ENCODE measurements at places on chromosomes 1 and 21.
A peak's percentile ranks its signal among the peaks of the same experiment; 100 is the strongest.

DNA sequence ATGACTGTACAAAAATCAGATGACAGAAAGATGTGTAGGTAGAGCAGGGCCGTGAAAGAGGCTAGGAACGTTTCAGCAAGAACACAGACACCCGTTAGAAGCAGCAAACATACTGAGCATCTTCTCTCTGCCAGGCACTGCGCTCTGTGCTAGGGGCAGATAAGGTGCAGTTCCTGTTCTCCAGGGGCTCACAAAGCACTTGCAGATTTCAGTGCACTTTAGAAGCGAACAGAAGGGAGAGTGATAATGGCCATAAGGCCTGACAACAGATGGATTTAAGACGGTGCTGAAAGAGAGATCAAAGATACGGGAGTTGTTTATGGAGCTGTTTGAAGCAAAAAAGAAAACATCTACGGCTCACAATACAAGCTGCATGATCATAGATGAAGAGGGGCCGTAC, 200.3 kb upstream of the FOXD3 start:
- no peak for DNase-seq

DNA sequence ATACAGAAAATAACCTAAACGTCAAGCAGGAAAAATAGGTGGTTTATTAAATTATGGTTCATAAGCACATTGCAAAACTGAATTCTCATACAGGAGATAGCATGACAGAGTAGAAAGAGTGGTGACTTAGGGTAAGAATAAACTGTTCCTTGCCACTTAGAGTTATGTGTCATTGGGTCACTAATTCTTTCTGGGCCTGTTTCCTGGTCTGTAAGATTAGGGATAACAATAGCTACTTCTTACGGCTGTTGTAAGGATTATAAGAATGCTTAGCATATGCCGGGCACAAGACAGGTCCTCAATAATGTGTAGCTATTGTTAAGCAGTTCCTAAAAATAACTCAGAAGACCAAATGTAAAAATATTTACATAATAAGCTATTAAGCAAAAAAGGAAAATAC, 24.2 kb downstream of the SNRNP40 start:
- no peak for DNase-seq

DNA sequence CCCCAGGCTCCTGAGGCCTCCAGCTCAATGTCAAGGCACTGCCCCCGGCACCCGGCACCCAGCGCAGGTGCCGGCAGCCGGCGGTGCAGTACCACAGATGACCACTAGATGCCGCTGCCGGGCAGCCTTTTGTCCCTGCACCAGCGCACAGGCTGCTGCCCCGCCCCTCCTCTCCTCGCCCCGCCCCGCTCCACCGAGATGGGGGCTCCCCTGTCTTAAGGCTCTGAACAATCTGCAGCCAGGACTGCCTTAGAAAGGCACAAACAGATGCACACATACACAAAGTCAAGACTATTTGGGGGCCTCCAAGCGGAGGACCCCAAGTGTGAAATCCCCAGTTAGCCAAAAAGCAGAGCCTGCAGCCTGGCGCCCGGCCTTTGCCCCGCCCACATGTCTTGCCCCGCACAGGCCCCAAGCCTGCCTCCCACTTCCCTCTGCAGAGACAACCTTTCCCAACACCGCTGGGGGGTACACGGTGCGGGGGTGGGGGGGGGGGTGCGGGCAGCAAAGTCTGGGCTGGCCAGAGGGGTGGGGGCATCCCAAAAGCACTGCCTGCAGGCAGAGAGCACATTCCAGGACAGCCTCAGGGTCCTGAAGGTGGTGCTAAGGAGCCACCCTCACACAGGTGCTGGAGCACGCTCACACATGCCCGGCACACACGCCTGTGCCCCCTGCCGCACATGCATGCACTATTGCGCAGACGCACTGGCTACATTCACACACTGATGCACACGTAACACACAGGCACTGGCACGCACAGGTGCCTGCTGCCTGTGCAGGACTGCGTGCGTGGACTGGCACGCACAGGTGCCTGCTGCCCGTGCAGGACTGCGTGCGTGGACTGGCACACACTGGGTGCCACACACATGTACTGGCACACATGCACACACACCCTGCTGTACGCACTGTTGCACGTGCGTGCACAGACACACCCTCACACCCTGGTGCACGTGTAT, 37.1 kb downstream of the ARHGEF16 start:
- DNase-seq: peak; percentile 38

DNA sequence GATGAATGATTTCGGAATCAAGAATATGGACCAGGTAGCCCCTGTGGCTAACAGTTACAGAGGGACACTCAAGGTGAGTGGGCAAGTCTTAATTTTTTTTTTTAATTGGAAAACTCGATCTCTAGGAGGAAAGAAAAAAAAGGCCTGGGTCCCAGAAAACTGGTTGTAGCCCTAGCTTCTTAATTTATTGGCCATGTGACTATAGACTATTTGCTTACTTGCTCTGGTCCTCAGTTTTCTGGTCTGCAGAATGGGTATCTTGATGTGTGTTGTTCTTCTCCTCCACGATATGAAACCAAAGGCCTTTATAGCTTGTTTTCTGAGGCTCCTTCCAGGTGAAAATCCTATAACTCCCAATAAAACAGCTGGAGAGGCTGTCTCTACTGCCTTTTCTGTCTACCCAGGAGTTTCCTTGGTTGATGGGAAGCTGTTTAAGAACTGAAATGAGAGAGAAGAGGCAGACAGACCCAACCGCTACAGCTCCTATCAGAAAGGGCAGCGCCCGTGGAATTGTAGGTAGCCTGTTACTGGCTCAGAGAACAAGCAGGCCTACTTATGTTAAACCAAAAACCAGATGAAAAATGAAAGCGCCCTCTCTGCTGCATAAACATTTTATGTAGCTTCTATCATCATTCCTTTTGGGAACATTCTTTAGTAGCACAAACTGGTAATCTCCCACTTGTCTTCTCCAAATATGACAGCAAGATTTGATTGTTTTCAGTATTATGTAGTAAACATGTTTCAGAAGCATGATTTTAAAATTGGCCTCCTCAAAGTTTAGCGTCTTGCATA, 4.5 kb downstream of the ETS2 start:
- DNase-seq: no peak

GRCh38 chr1:209157546-209158249, 425.8 kb upstream of the CAMK1G start:
- DNase-seq: no peak

DNA sequence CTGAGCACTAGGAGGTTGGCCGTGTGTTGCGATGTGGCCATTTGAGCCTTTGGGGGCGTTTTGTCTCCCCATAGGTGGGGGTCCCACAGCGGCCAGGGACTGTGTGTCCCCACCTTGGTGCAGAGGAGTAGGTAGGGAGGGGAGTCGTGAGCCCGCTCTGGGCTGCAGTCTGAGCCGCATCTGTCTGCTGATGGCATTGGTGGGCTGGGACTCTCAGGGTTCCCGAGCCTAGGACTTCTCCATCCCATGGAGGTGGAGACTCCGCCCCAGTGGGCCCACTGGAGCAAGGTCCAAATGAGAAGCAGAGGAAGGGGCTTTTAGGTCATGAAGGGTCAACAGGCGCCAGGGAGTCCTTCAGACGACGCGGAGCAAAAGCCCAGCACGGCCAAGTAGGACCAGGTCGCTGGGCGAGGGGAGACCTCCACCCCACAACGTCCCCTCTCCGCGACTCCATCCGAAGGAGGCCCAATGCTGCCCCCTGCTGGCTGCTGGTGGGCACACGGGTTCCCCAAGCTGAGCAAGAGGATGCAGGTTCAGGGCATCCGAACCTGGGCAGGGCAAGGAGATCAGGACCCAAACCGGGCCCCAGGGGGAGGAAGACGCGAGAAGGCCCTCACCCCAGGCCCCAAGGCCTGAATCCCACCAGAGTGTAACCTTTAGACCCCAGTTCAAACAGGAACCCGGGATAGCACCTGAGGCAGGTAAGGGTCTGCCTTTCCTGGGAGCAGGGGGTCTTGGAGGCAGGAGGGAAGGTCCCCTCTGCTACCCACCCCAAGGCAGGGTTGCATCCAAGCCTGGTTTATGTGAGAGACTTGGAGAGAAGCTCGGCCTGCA, 14.9 kb downstream of the TTC34 start:
- DNase-seq: no peak

DNA sequence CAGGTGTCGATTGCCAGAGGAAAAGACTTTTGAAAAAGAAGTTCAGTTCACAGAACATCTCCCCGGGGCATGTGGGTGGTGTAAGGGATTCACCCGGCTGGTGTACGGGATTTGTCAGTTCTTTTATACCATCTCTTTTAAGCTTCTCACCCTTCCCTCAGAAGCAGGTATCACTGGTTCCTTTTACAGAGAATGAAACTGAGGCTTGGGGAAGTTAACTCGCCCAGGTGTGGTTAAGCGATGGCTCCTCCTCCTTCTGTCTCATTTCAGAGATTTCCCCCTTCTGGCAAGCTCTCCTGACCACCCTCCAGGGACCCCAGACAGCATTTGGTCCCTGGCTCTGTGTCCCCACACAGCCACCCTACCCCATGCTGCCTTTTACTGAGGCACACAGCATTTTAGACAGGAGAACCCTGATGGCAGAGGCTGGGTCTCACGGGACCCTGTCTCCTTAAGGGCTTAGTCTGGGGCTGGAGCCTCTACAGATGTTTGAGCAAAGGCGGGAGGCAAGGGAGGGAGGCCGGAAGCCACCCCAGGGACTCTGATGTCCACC, 2.8 kb upstream of the ECE1 start:
- DNase-seq: no peak

DNA sequence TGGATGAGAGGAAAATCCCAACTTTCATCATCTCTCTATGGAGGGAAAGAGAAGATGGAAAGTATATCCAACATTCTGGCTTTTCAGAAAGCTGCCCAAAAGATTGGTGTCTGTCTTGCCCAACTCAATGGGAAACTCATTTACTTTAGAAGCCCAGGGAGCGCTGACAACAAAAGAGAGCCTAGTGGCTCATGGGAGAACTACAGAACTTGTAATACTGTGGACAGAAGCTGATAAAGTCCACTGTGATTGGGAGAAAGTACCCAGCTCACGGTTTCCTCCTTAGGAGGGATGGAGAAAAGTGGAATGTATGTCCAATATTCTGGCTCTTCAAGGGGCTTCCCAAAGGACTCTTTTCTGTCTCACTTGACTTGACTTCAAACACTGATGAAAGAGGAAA, 66.0 kb downstream of the RGS21 start:
- no peak for DNase-seq

DNA sequence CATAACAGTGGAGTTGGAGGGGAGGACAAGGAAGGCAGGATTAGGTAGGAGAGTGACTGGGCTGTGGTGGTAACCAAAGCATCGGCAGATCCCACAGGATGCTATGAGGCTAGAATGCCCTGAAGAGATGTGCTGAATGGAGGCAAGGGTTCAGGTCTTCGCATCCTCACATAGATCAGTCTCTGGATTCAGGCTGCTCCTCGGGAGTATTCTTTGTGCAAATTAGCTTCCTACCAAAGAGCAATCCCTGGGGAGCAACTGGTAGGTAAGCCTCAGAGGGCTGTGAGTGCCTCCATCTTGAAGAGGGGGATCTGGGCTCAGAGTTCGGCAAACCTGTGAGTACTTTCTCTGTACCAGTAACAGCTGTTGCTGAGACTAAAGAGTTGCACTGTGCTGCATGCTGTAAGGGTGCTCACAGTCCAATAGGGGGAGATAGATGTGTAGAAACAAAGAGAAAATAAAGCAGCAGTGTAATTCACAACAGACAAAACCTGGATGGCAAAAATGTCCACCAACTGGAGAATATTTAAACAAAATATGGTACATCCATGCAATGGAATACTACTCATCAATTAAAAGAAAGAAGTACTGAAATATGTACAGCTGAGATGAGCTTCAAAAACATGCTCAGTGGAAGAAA, 322.4 kb upstream of the DEPDC1 start:
- no peak for DNase-seq

- DNase-seq: no peak
Observed at GRCh38 chr1:241775021-241775420, 73.0 kb upstream of the EXO1 start.

- DNase-seq: no peak
Observed at GRCh38 chr1:58585581-58586151, 8.6 kb upstream of the TACSTD2 start.

DNA sequence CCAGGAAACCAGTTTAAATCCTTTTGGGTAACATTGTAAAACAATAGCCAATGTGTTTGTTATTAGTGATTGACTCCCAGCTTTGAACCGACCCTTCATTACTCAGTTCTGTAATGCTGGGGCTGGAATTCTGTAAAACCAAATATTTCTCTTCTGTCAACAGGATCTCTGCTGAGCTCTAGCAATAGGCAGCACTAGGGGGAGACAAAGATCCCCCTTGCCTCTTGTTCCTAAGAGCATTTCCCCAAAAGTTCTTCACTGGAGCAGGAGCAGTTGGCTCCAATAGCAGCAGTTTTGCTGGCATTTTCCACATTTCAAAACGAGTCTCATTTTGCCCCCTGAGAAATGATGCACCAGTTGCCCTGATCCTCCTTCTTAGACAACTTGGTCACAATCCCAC, 1671.1 kb downstream of the MRPL39 start:
- no peak for DNase-seq

DNA sequence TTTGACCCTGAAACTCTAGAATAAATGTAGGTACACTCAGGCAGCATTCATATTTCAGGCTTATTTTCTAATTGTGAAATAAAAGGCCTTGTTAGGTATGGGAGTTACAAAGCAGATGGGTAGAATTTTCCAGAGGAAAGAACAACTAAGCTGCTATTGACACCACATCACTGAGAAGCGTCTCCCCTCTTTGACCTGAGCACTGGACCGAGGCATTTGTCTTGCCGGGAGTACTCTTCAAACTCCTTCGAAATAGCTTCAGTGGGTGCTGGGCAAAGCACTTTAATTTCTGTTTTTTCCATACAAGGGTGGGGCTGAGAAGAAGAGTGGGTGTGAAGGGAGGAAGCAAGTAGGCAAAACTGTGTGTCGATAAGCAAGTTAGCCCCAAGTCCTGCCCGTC, 36.4 kb downstream of the ABCA4 start:
- DNase-seq: no peak

DNA sequence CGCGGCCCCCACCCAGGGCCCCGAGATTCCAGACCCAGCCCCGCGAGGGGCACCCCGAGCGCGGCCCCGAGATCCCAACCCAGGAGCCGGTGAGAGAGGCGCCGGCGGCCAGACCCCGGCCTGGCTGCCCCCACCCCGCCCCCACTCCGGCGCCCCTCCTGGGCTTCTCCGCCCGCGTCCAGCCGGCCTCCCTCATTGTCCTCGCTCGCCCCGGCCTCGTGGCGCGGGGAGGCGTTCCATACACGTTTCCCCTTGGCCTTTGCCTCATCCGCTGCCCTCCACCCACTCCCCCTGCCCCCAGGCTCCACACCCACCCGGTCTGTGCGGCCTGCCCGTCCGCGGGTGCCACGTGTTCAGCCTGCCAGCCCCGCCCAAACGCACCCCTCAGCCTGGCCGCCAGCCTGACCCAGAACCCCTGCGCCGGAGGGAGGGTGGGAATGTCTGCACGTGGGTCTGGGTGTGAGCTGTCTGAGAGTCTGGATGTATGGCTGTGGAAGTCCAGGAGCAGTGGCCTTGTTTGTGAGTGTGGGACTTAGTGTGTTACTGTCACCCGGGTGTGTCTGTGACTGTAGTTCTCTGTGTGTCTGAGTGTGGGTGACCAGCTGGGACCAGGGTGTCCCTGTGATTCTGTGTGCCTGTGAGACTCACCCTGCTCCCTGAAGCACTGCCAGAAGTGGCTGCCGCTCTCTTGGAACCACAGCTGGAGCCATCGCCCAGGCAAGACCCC, 681 bp downstream of the B4GALT2 start:
- DNase-seq: peak; percentile 60

GRCh38 chr1:214552174-214552608, 789 bp upstream of the PTPN14 start:
- no peak for DNase-seq
